Uterus (tissue), 4 donors: ENCODE measurements at places on chromosomes 3 and 15.

DNA sequence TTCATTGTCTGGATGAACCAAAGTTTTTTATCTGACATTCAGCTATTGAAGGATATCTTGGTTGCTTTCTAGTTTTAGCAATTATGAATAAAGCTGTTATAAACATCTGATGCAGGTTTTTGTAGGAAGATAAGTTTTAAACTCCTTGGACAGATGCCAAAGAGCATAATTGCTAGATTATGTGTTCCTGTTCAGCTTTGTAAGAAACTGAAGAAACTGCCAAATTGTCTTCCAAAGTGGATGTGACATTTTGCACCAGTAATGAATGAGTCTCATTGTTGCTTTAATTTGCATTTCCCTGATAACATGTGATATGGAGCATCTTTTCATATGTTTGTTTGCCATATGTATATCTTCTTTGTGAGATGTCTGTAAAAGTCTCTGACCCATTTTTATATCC, 239.9 kb upstream of the TTC14 start:
- DNase-seq, result no peak

DNA sequence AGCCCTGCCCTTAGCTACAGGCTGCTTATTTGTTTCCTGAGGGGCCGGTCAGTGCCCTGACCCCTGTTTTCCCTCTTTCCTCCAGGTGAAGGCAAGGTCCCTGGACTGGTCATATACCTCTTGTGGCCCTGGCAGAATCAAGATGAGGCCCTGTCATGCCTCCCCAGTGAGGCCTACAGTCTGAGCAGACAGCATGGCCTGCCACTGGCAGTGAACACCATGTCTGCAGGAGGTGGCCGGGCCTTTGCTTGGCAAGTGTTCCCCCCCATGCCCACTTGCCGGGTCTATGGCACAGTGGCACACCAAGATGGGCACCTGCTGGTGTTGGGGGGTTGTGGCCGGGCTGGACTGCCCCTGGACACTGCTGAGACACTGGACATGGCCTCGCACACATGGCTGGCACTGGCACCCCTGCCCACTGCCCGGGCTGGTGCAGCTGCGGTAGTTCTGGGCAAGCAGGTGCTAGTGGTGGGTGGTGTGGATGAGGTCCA, 1.2 kb downstream of the KLHDC8B start:
- peak; percentile 26 for DNase-seq

- DNase-seq, result no peak
Observed at GRCh38 chr3:29481969-29482767, 201.3 kb downstream of the RBMS3 start.

- no peak for DNase-seq
Observed at GRCh38 chr15:59013246-59013873, 25.9 kb downstream of the RNF111 start.

DNA sequence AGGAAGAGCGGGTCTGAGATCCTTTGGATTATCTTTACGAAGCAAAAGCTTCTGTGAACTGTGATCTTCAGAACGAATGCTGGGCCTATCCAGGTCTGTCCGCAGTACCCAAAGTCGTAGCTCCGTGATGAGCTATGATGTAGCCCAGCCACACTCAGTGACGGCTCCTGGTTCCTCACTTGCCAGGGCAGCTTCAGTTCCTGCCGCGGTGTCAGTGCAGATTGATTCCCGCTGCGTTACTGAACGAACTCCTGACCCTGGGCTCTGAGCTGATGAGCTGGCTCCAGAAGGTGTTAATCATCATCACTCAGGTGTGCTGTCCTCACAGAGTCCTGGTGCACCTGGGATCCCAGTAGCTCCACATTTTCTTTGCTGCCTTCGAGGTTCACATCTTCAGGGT, 45.0 kb downstream of the TMEM44 start:
- no peak for DNase-seq

DNA sequence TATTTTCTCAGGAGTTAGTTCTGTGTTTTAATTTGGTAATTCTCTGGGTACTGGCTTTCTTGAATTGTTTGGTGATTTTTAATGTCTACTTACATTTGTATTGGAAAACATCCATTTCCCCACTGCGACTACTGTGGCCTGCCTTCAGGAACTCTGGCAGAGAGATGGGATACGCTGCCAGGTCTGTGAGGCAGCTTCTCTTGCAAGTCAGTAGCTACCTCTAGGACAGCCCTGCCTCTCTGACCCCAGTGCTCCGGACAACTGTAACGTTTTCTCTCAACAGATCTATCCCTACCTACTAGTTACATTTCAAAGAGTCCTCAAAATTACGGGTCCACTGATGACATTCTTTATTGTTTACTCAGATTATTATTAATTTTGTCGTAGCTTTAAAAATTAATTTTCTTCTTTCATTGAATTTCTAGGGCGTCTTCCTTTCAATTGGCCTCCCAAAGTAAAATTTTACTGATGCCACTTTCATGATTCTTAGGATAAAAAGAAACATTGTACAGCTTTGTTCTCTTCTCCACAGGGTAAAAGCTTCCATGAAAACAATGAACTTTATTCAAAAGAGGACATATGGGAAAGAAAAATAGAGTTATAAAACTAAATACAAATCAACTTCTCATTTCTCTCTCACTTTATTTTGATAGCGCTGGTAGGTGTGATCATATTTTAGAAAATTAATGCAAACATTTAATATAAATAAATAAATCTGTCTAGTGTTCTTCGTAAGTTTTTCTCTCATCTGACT, 123.2 kb upstream of the GOLGA8J start:
- no peak for DNase-seq

GRCh38 chr3:80238152-80238551, 470.4 kb upstream of the ROBO1 start:
- no peak for DNase-seq

DNA sequence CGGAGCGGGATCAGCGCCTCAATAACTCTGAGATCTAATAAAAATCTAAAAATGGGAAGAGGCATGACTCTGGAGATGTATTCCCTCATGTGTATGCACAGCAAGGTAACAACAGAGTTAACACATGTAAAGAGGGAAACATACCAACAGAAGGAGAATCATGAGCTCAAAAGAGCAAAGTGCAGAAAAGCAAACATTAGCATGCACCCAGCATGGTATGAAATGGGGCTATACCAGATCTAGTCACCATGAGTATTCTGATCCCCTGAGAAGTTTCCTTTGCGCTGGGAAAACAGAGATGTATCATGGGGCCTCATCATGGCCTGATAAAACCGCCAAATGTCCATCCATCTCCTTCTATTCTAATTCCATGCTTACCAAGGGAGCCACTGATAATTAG, 129.1 kb downstream of the GLDN start:
- no peak for DNase-seq

DNA sequence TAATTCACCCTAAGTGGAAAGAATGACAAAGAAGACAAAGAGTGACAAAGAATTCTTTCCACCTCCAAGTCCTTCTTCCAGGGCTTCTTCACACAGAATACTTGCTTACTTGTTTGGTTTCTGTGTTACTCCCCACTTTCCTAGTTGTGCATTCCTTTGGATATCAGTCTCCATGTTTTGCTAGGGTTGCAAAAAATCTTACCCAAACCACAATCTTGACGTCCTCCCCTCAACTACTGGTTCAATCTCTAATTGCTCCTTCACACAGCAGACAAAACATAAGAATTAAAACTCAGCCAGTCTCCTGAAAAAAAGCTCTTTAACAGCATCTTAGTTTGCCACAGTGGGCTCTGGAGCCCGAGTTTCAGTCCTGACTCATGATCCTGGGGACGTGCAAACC, 297.6 kb upstream of the CHRNA7 start:
- no peak for DNase-seq

- no peak for DNase-seq
Observed at GRCh38 chr15:80154336-80154735, 1.5 kb downstream of the FAH start.

GRCh38 chr3:158395421-158395820, 175.6 kb upstream of the MLF1 start:
- no peak for DNase-seq

DNA sequence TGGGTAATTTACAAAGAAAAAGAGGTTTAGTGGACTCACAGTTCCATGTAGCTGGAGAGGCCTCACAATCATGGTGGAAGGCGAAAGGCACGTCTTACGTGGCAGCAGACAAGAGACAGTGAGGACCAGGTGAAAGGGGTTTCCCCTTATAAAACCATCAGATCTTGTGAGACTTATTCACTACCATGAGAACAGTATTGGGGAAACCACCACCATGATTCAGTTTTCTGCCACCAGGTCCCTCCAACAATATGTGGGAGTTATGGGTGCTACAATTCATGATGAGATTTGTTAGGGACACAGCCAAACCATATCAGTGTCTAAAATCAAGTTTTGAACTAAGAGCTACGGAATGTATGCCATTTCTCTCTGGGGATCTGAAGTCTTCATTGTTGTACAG, 354.8 kb upstream of the C2CD4B start:
- DNase-seq, result no peak

GRCh38 chr3:171574556-171575240, 114.5 kb upstream of the TNIK start:
- DNase-seq, result no peak

GRCh38 chr3:157388976-157389375, 47.7 kb upstream of the PTX3 start:
- no peak for DNase-seq

DNA sequence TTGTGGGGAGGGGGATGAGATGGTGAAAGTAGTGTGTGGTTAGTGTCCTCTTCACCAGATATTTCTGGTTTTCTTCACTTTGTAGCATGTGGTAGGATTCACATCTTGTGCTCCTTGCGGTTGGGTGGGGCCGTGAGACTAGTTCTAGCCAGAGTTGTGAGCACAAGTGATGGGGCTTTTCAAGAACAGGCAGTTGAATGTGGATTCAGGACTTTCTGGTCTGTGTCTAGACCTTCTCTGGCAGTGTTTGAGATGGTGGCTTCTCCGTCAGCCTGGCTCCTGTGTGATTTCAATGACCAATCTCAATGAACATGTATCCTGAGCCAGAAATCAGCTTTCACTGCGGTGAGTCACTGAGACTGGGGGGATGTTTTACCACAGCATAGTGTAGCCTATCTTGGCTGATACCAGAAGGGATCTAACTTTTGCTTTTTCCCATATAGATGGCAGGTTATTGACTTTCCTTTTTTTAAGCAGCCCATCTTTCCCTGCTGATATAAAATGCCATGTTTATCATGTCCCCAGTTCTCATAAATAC, 82.6 kb downstream of the RPLP1 start:
- DNase-seq, result no peak

DNA sequence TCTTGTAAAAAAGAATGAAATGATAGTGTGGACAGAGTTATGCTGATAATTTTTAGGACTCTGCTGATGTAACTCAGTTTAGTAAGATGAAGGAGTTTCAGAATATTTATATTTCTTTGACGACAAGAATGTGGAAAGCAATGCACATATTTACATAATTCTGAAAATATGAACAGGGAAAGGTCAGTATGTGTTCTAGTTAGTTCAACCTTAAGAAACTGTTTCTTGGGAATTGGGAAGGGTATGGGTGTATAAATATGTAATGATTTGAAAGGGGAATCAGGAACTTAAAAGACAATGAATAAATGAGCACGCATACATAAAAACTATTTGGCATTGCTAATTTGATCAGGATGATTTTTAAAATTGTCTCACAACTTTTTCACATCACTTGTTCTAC, 1226.1 kb downstream of the SI start:
- no peak for DNase-seq
